ENCODE measurements at places on chromosomes 4 and X. TPM values are rescaled to one million over a fixed set of nuclear protein-coding genes. Genes with fewer than 3 reads are reported as not detected.

The MAGED4B gene
- total RNA-seq, result 13.3 TPM

The ADH5 gene
- 139 TPM for total RNA-seq

DNA sequence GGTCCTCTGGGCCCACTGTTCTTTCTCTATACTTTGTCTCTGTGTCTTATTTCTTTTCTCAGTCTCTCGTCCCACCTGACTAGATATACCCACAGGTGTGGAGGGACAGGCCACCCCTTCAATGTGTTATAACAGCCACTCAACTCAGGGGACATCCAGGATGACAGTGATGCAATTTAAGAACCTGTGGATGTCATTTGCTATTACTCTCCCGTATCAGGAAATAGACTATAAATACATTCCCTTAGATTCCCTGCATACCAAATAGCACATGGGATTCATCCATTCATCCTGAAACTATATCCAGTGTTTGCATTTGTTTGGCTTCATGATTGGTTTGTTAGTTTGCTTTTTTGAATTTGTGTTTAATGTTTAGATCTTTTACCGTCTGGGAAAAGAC, 16.6 kb upstream of the QRFPR start:
- no peaks in the 10 kb centered on the region for H3K27me3 ChIP-seq
- H3K27ac ChIP-seq, result no peak overlapping the region

GRCh38 chr4:71784569-71785197, 804 bp upstream of the GC start:
- H3K27me3 ChIP-seq, result no peaks in the 10 kb centered on the region
- no peaks in the 10 kb centered on the region for H3K4me1 ChIP-seq
- DNase-seq, result peak; percentile 34
- no peaks in the 10 kb centered on the region for H3K36me3 ChIP-seq
- no peak overlapping the region for H3K27ac ChIP-seq
- no peak overlapping the region for H3K4me3 ChIP-seq

The PDZD4 gene
- 7.0 TPM for total RNA-seq

The PABPC1L2A gene
- not detected for total RNA-seq

The HMX1 gene
- total RNA-seq, result not detected

GRCh38 chr4:125772680-125773079, 457.9 kb downstream of the FAT4 start:
- no peak overlapping the region for H3K4me3 ChIP-seq
- no peak overlapping the region for H3K27ac ChIP-seq
- H3K27me3 ChIP-seq, result no peaks in the 10 kb centered on the region
- H3K4me1 ChIP-seq, result no peaks in the 10 kb centered on the region
- no peaks in the 10 kb centered on the region for H3K36me3 ChIP-seq
